ENCODE measurements at places on chromosomes 6 and 20.

DNA sequence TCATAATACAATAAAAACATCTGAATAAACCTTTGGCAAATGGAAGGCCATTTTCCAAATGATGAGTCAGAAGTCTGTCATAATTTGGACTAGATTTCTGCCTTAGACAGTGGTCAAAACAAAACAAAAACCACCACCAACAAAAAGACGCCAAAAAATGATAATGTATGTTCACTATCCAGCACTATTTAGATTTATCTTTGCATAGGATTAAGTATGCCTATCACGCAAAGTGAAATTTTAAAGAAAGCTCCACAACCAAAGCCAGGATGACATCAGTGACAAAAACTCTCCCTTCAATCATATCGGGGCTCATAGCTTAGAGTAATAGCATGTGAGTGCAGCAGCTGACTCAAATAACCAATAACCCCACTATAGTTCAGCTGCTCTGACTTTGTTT, 201.9 kb downstream of the MOXD1 start:
- no peak for DNase-seq

GRCh38 chr6:152012227-152012626, 204.7 kb downstream of the ESR1 start:
- DNase-seq = no peak

GRCh38 chr6:163837691-163838431, 423.3 kb downstream of the QKI start:
- DNase-seq = no peak

- DNase-seq = no peak
Measured at GRCh38 chr6:158850807-158851115, 31.6 kb upstream of the EZR start.

DNA sequence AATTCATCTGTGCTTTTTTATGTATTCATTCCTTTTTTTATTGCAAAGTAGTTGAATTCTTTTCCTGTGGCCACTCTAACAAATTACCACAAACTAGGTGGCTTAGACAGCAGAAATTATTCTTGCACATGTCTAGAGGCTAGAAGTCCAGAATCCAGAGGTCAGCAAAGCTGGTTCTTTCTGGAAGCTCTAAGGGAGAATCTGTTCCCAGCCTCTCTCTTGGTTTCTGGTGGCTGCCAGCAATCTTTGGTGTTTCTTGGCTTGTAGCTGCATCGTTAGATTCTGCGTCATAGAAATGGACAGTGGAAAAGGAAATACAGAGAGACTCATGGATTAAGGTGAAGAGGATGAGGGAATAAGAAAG, 39.3 kb downstream of the GSTA2 start:
- no peak for DNase-seq

- DNase-seq = no peak
Measured at GRCh38 chr6:90892271-90892670, 305.4 kb upstream of the MAP3K7 start.

DNA sequence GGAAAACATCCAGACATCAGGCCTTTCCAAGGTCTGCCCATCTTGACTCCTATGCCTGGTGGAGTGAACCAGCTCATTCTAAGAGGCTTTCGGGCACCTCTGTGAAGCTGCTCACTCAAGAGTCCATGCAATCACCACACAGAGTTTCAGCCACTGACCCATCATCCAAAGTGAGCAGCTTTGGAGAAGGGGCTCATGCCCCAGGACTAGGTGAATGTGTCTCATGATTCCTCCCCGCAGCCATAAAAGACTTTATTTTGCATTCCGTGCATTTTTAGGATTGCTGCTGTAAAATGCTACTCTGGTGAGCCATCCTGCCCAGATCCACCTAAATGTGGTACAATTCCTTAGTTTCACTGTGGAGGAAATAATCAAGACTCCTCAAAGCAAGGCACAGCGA, 44.5 kb upstream of the EZR start:
- no peak for DNase-seq

DNA sequence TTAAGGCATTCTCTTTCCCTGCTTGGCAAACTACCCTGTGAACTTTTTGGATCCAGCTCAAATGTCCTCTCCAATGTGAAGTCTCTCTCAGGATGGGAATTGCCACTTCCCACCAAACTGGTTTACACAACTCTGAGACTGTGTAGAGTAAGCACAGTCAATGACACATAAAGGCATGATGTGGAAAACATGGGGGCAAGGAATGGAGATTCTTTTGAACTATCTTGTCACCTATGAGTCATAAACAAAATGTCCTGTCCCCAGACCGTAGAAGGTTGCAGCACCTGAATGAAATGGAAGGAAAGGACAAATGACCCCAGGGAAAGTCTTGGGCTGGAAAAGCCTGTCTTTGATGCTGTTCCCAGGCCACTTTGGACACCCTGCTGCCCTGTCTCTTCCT, 11.0 kb upstream of the KIF13A start:
- DNase-seq = no peak

GRCh38 chr6:158417760-158418098, 105.5 kb downstream of the TULP4 start:
- DNase-seq = no peak

DNA sequence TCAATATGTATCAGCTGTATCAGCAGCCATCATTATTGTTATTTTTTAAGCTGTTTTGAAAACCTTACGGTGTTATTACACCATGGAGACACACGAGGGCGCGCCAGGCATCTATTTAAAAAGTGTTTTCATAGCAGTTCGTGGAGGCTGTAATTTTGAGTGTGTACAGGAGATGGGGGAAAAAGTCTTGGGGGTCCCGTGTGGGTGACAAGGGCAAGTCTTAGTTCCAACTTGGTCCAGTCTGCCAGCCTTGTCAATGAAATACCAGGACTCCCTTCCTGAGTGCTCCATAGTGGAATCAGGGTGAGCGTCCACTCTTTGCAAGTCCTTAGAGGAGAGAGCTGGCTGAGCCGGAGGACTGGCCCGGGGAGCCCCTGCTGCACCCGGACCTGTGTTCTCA, 43.3 kb downstream of the SLC2A10 start:
- peak; percentile 33 for DNase-seq

GRCh38 chr6:24524805-24525204, 30.0 kb downstream of the ALDH5A1 start:
- DNase-seq = no peak

DNA sequence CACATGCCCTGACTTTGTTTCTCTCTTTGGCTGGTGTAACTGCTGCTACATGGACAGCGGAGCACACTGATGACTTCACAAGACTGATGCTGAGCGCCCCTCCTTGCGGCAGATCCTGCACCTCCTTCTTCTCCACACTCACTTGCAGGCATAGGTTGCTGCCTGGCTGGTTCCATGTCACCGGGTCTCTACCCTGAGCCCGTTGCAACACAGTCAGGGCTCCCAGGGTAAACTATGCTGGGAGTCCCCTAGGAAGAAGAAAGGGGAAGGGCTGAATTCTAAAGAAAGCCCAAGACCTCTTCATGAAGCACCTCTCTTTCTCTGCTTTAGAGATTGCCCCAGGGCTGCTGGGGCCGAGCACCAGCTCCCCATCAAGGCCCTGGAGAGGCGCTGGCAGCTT, 83.3 kb upstream of the DUSP22 start:
- no peak for DNase-seq

GRCh38 chr6:5666695-5667094, 340.0 kb downstream of the NRN1 start:
- no peak for DNase-seq

DNA sequence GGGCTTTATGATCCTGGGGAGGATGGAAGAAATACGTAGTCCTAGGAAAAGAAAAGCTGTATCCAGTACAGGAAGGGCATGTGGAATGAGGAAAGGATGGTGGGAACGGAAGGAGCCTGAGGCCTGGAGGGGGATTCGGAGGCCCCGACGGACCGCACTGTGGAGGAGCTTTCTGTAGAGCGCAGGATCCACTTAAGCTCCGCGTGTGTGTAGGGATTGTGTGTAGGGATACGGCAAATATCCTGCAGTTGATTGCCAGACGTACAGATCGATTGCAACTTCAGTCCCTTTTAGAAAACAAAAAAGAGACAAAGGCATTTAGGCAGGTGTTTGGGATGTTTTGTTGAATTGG, 32.6 kb upstream of the JAG1 start:
- DNase-seq = no peak

DNA sequence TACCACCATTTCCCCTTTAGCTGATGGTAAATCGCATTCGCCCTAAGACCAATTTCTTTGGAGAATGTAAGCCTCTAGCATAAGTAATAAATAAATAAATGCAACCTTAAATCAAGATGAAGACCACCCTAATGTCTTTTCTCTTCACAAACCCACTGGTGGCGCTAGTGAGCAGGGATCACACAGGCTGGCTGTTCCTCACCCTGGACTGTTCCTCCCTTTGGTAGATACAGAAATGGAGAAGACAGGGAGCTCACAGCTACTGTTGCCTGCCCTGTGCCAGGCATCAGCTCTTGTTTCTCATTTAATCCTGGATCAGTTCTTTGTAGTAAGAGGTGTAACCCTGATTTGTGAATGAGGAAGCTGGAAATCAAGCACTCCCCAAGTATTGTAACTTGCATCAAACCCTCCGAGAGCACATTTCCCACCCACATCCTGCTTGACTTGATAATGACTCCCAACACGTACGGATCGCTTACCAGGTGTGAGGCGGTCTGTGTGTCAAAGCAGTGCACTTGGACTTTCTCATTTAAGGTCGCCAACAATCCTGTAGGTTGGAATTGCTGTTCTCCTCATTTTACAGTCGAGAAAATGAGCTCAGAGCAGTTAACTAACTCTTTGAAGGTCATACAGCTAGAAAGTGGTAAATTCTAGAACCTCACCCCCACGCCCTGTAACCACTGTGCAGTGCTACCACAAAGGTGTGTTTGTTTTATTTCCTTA, 236.1 kb downstream of the TSHZ2 start:
- peak; percentile 19 for DNase-seq

- DNase-seq = no peak
Measured at GRCh38 chr6:112188906-112189305, 65.5 kb downstream of the LAMA4 start.

DNA sequence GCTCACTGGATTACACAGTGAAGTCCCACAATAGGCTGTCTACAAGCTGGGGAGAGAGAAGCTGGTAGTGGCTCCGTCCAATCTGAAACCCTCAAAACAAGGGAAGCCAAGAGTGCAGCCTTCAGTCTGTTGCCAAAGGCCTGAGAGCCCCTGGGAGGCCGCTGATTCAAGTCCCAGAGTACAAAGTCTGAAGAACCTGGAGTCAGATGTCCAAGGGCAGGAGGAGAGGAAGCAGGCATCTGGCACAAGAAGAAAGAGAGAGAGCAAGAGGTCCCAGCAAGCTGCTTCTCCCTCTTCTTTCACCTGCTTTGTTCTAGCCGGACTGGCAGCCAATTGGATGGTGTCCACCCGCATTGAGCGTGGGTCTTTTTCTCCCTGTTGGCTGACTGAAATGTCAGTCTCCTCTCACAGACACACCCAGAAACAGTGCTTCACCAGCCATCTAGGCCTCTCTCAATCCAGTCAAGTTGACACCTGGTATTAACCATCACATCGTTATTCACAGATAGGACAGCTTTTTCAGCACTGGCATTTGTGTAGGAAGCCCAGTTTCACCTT, 51.2 kb downstream of the CRYBG1 start:
- DNase-seq = no peak

- DNase-seq = no peak
Measured at GRCh38 chr6:46104209-46104608, 25.6 kb upstream of the ENPP4 start.

GRCh38 chr20:19112828-19113227, 99.6 kb upstream of the SLC24A3 start:
- DNase-seq = no peak

GRCh38 chr20:675033-675452, 559 bp downstream of the SCRT2 start:
- DNase-seq = no peak

DNA sequence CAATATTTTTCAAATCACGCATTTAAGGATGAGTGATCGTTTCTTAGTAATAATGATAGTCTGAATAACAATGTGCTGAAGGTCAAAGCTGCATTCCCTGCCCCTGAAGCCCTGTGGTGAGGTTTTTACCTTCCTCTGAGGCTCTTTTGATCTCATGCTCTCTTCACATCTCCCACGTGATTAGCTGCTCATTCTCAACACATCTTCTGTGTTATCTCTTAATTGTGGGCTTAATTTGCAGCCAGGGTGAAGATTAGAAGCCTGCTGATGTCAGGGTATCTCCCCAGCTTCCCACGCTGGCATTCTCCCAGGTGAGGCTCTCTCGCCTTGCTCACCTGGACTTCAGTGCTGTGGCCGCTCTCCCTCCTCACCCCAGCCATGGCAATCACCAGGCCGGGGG, 109.7 kb upstream of the FOXQ1 start:
- DNase-seq = no peak

DNA sequence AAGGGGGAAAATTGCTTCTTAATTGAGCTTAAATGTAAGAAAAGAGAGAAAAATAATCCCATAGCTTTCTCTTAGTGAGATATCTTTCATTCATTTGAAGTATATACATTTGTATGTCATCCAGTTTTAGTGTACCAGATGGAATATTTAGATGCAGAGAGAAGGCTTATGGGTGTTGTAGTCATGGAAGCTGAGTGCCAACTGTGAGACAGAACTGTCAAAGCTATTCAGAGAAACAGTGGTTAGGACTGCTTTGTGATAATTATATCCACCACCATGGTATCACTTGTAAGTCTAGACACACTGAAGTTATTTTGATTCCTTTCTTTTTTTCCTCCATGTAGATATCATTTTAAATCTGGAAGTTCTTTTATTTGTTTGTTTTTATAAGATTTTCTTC, 524.3 kb upstream of the EPHA7 start:
- no peak for DNase-seq

All from activated CD4-positive, alpha-beta T cell treated with anti-CD3 and anti-CD28 coated beads, Interleukin-2, amount 50 U/mL, for 4 hours (primary cell).